HCEC 1CT (cell line): ENCODE measurements at places on chromosomes 6 and 20.

DNA sequence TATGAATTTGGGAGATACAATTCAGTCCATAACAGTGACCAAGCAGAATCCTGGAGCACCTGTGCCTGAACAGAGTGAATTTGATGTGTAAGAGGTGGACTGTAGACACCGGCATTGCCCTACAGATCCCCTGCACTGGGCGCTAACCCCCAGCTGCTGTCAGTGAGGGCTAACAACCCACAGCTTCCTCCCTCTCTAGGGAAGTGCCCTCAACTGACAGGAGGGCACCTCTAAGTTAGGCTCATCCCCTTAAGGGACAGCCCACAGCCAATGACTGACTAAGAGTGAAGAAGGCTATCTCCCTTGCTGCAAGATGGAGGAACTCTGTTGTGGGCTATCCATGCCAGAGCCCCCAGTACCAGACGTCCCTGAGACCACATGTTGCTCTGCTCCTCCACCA lies 15.3 kb upstream of the BPIFB1 start:
- DNase-seq: no peak

- DNase-seq: peak; percentile 73
Measured at GRCh38 chr20:3980260-3981131, 34.9 kb downstream of the RNF24 start.

DNA sequence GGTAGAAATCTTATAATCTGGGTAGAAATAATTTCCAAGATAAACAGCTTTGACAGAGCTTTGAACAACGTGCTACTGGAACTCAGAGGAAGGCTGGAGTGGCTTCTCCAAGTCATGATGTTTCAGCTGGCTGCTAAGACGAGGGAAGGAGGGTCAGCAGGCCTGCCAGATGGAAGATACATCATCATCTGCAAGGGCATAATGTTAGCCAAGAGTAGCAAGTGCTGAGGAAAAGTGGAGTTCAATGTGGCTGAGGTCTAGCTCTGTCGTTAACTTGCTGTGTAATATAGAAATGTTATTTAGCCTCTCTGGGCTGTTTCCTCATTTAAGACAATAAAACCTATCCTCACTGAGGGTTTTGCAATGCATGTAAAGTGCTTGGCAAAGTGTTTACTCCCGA lies 35.1 kb downstream of the RGS17 start:
- peak; percentile 41 for DNase-seq

DNA sequence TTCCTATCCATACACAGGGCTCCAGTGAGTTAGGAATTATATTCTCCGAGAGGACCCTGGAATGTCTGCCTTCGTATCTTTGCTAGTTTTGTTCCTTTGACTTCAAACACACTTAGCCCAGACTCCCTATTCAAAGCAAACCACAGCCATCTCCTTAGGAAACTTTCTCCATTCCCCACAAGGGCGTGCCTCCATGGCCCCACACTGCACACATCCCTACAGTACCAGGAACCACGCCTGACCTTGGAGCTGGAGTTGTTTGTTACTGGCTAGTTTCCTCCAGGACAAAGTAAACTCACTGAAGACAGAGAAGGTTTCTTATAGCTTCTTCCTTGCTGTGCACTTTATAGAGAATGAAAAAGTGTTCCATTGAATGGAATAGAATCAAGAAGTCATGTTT lies 412.8 kb upstream of the AGPAT4 start:
- DNase-seq: no peak

DNA sequence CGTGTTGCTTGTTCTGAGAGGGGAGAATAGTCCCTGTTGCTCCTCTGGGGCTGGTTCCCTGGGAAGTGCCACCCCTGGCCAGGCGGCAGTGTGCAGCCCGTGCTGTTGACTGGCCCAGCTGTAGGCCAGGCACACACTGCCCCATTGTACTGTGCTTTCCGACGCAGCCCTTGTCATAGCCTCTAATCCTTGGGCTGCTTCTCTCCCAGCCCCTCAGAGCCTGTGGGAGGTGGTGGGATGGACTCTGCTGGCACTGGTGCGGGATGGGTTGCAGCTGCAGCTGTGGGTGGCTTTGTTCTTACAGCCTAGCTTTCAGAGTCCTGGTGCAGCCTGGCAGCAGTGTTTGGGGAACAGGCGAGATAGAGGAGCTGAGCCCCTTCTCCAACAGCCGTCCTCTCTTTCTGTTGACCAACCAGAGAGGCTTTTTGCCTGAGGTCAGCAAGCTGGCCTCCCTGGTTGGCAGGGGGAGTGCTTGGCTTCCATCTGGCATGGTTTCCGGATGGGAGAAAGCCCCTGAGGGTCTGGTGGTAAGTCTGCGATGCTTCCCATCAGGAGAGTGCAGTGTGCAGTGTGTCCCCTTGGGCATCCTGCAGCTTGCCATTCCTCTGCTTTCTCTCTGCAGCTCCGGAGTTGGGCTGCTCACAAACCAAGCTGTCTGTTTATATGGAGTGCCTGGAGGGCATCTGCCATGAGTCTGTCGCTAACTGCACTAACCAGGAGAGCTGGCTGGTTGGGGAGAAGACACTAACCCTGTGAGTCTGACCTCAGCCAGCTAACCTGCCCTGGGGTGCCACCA lies 12.1 kb downstream of the TJAP1 start:
- DNase-seq: no peak

GRCh38 chr6:16769131-16769985 lies 8.1 kb upstream of the ATXN1 start:
- peak; percentile 95 for DNase-seq

GRCh38 chr6:7680393-7681075 lies 45.4 kb upstream of the BMP6 start:
- no peak for DNase-seq

DNA sequence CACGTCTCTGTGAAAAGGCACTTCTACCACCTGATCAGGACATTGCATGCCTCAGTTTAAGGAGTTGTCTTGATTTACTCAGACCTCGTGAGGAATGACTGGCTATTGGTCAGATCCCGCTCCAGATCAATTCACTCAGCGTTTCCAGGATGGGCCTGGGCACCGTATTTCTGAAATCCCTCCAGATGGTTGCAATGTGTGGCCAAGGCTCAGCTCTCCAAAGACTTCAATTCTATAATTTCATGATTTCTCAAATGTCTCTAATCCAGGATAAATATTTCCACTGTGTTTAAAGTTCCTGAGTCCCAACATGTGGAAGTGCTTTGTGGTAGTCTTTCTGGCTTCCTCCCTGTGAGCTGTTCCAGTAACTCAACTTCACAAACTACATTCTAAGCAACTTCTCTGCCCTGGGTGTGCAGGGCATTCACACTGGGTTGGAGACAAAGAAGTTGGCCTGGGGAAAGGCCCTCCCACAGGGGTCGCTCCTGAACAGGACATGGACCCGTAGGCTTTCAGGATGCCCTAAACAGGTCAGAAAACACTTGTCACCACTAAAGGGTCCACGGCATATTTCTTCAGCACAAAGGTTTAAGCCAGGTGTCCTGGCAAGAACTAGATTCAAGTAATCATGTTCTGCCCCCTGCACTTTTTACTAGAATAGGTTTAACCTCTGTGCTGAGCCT lies 212.1 kb downstream of the WDR27 start:
- no peak for DNase-seq

DNA sequence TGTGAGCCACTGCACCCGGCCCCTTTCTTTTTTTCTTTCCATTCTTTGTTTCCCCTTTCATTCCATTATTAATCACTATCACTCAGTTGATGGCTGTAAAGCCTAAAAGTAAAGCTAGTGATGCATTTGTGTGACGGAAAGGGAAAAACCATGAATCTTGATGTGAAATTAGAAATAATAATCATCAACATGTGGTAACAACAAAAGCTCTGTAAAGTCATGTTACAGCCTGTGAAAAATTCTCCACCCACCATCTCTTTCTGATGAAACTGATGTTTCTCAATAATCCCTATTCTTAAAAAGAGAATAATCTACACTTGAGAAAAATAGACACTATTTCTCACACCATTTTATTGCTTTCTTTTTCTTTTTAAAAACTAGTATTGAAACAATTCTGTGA lies 80.0 kb downstream of the CRYBG1 start:
- no peak for DNase-seq

- peak; percentile 88 for DNase-seq
Measured at GRCh38 chr6:158174514-158174913, 6.4 kb downstream of the GTF2H5 start.

DNA sequence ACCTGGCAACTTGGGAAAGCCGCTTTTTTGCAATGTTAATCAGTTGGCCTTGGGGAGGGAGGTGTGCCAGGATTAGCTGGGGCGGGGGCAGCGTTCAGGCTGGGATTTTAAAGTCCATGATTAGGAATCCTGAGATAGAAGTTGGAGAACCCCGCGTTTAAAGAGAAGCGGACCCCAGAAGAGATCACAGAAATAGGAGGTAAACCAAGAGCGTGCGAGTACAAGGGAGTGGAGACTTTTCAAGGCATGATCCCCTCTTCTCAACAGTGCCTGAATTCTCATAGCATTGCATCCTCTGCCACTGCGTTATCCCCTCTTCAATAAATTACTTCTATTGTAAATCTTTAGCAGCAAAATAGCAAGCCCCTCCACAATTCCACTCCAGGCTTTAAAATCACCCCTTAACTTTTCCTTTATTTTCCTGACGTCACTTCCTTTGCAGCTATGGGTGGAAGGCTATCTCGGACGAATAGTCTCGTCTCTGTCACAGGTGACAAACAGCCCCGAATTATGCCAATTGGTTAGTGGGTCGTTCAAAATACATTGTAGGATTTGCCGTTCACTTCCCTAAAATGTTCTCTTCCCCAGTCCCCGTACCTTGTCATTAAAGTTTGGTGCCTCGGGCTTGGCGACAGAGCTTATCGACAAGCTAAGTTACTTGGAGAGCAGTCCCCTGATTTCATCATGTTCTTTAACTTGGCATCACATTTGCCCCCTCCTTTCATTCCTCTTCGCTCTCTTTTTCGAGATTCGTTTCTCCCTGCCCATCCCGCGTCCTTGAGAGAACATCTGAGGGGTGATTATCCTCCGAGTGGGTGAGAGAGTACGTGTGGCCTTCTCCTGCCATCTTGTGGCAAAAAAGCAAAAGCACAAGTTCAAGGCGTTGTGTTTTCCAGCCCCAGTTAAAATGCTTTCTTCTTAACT lies 17.1 kb downstream of the OR2B2 start:
- DNase-seq: peak; percentile 86

DNA sequence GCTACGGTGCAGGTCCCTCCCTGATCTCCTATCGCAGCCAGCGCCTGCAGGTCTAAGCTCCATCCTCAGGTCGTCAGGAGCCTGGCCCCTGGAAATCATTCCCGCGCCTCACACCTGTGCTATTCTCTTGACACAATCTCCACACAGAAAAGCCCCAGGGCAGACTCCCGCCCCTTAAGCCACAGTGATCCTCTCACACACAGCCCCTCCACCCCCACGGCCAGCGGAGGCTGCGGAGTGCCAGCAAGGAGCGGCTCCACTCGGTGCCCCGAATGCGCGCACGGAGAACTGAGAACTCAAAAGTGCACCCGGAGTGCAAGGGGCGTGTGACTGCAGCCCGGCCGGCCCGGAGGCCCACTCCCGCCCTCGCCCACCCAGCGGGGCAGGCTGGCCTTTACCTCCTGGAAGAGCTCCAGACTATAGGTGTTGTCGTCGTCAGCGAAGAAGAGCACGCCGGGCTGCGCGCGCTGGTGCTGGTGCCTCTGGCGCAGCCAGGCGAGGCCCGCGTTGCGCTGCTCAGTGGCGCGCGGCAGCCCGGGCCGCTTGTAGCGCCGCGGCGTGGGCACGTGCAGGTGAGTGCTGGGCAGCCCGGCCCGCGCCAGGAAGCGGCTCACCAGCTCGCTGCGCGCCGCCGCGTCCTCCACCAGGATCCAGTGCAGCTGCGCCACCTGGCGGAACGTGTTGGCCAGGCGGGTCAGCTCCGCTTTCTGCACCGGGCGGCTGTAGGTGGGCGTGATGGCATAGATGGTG lies 1.2 kb downstream of the B3GAT2 start:
- peak; percentile 59 for DNase-seq

DNA sequence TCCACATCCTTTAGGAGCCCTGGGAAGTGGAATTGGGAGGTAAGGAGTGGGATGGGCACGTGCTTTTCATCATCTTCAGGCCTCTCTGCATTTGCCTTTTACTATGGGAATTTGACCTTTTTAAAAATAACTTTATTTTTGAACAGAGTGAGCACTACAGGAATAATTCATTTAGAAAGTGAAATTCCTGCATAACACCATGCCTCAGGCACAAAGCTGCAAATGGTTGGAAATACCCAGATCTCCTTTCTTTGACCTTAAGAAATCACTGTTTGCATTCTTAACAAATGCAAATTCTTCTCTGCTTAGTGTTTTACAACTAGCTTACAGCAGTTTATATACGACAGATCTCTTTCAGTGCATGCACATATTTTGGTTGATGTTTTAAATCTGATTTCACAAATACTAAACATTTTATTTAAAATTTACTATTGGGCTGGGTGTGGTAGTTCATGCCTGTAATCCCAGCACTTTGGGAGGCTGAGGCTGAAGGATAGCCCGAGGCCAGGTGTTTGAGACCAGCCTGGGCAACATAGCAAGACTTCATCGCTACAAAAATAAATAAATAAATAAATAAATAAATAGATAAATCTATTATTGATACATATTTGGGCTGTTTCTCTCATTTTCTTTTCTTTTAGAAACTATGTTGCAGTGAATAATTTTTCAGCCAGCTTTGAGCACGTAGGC lies 24.5 kb downstream of the CST8 start:
- no peak for DNase-seq

- DNase-seq: no peak
Measured at GRCh38 chr20:62437927-62438326, 10.6 kb upstream of the RBBP8NL start.

- no peak for DNase-seq
Measured at GRCh38 chr20:41094353-41095055, 42.8 kb upstream of the PLCG1 start.

DNA sequence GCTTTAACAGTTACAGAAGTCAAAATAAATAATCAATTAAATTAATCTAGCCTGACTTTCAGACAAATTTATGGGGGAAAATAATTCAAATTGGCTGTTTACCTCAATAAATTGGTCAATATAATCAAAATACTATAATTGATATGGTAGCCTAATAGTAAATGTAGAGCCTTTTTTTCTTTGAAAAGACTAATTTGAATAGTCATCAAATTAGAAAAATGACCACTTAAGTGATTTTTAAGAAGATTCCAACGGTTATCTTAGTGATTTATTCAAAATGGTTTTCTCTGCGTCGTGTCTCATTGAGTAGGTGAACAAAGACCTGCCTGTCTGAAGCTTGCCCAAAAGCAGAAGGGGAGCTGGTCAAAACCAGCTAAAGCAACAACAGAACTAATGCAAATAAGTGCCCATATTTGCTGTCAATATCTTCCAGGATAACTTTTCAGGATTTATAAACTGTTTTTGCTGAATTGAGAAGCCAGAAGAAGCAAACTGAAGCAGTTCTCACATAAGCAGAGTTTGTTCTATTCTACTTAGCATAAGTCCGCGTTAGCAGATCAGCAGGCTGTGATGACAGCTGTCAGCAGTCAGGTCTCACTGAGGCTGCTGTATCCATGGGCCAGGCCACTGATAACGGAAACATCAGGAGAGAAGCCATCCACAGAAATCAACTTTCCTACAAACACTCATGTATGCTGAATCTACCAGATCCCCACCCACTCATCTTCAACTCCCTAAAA lies 7.0 kb downstream of the RCAN2 start:
- DNase-seq: no peak

DNA sequence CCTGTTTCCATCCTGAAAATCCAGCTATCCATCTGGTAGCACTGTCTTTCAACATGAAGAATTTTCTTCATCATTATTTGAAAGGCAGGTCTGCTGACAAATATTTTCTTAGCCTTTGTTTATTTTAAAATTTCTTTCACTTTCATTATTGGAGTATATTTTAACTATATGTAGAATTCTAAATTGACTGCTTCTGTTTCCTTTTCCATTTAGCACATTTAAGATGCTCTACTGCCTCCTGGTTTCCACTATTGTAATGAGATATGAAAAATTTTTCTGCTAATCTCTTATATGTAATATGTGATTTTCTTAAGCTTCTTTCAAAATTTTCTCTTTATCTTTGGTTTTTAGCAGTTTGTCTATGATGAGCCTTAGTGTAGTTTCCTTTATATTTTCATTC lies 97.3 kb downstream of the TBC1D32 start:
- DNase-seq: no peak
